ENCODE measurements at places on chromosomes 7 and 10.

DNA sequence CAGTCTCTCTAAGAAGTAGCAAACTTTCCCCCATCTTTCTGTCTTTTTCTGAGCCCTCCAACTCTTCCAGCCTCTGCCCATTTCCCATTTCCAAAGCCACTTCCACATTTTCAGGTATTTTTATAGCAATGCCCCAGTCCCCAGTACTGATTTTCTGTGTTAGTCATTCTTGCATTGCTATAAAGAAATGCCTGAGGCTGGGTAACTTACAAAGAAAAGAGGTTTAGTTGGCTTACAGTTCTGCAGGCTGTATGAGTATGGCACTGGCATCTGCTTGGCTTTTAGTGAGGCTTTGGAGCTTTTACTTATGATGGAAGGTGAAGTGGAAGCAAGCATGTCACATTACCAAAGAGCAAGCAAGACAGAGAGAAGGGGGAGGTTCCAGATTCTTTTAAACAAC, 17.2 kb downstream of the PLCE1 start:
- no peak for DNase-seq

GRCh38 chr7:22561321-22561811, 61.4 kb upstream of the STEAP1B start:
- peak; percentile 44 for DNase-seq

DNA sequence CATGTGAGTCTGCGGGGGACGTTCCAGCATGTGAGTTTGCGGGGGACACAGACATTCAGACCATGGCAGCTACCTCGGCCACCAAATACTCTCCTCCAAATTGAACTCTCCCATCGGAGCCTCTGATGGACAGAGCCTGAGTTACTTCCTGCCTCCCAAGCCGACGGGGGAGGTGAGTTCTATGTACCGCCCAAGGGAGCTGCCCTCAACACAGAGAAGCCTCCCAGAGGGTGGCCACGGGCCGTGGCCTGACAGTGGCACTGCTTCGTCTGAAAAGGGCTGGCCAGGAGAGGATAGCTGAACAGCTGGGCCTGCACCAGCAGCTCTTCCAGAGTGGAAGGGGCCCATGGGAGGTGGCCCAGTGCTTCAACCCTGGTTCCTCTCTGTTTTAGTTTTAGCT, 274.5 kb upstream of the PPP2R2D start:
- DNase-seq, result no peak

DNA sequence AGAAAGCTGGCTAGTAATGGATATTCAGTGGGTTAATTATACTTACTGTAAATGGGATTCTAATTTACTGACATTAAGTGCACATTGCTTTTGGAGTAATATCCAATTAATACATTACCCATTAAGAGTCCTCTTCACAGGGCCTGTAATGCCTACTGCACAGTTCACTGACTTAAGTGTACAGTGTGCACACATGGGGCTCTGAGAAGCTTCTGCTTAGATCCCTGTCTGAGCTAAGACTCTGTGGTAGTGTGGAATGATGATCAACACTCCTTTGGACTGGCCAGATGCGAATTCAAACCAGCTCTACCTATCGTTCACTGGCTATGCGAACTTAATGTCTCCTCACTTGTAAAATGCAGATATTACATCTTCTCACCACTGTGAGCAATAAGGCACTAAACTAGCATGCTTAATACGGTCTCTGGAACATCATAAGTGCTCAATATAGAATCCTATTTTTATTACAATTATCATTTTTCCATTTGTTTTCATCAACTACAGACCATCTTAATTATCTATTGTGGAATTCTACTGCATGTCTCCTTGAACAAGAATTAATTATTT, 53.8 kb upstream of the SEC61G start:
- DNase-seq, result no peak

GRCh38 chr10:33674491-33674890, 340.0 kb upstream of the NRP1 start:
- no peak for DNase-seq

DNA sequence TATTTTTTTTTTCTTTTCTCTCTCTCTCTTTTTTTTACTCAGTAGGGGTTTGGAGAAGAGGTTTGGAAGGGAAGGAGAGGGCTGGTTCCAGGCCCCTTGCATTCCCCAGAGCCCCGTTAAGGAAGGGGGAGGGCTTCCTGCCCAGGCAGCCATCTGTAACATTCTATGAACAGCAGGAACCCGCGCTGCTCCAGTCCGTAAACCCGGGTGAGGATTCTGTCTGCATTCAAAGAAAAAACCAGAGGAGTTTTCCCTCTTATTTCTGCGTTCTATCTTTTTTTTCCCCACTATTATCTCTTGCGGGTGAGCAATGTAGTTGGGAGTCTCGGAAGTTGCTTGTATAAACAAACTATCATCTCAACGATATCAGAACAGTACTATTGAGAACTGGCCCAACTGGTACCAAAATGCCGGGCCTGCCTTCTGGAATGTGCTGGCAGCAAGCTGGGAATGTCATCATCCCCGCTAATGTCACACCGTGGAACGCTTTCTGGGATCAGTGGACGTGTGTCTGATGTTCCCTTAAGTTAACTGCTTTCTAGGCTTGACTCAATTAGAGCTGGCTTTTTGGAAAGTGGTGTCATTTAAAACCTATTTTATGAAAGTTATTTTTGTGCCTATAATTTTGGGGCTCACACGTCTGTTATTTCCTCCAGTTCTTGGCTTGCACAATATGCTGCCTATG, 153.1 kb upstream of the MEOX2 start:
- DNase-seq, result peak; percentile 26

DNA sequence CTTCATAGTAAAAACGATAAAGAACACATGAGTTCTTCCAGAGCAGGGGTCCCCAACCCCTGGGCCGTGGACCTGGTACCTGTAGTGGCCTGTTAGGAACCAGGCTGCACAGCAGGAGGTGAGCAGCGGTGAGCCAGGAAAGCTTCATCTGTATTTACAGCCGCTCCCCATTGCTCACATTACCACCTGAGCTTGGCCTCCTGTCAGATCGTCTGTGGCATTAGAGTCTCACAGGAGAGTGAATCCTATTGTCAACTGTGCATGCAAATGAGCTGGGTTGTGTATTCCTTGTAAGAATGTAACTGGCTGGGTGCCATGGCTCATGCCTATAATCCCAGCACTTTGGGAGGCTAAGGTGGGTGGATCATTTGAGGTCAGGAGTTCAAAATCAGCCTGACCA, 229.5 kb downstream of the CNTNAP2 start:
- no peak for DNase-seq

DNA sequence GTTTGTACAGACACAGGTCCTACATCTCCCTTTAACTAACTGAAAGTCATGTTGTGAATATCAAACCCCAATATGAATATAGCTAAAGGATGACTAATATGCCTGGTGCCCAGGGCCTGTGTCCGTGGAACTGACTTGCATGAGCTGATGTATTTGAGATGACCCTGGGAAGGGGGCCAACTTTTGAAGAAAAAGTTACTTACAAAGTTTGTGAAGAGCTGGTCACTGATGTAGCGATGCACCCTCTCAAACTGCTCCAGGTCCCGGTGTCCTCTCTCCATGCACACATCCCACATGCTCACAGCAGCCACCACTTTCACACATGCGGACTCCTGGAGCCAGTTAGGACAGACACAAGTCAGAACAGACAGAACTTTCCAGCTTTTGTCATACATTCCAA, 106.2 kb downstream of the ABCC2 start:
- DNase-seq, result no peak

- no peak for DNase-seq
Measured at GRCh38 chr7:40015790-40016296, 65.8 kb downstream of the CDK13 start.

DNA sequence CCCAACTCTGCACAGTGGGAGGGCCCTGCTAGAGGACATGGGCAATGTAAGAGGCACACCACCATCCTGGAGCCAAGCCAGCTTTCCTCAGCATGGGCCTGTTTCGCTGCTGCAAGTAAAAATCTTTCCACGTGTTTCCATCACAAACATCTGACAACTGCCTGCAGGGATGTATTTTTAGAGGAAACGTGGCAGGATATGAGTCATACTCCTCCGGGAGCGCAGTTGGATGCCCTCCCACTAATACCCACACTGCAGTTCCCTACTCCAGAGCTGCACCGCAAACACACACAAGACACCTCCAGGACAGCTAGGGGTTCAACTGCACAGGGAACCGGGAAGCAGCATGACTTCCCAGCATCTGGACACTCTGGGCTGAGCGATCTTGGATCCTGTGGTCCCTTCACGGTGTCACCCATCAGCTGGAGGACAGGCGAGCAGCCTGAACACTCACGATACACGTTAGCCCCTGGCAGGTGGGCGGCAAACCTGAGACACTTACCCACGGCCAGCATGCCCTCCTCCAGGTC, 26.1 kb downstream of the PLAC9 start:
- DNase-seq, result no peak

DNA sequence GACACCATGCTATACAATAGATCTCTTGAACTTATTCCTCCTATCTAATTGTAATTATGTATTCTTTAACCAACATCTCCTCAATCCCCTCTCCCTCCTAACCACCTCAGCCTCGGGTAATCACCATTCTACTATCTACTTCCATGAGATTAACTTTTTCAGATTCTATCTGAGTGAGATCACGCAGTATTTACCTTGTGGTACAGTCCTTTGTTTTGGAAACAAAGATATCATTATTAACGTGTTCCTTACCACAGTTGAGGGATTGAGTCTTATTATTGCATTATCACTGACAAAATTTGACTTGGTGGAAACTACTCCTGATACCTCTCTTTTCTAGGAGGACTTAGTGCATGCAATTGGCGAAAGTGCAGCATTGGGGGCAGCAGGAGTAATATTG, 26.0 kb upstream of the HYAL4 start:
- DNase-seq, result no peak

DNA sequence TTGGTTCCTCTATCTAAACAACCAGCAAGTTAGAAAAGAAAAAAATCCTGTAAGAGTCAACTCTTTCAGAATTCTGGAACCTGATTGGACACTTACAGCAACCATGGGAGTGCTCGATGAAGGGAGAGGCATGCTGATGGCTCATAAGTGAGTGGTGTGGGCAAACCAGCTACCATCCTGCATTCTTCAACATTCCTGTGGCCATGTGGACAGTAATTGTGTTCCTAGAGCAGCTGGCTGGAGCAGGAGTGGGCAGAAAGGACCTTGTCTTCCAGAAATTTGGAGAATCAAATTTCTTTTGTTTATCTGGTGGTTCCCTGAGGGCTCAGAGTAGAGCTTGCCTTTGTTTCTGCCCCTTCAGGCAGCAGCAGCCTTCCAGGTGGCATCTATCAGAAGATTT, 22.5 kb upstream of the MYL7 start:
- DNase-seq, result no peak

DNA sequence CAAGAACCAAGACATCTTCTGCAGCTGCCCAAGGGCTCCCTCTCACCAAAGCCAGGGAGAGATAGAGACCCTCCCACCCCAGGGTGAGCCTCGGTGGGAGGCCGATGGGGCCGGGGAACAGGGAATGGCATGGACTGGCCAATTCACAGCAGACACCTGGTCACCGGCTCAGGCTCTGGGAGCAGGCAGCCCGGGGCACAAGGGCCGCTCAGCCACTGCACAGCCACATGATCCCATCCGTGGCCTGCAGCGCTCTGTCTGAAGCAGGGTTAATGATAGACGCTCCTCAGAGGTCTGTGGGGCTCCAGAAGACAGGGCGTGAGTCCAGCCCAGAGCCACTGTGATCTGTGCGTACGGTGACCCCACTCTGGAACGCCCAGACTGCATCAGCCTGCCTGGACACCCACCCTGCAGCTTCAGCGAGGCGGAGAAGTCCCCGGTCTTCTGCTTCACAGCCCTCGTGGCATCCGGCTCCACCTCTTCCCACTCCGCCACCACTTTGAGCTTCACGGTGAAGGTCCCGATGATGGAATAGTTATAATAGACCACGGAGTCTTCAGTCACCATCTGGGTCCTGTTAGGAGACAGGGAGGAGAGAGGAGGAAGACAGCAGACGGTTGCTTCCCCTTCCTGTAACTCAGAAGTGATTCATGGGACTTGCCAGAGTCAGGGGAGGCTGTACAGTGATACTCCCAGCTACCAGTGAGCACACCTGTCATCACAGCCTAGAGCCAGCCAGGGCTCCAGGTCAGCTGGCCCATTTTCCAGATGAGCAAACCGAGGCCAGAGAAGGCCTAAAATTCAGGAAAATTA, 14.0 kb downstream of the TMEM130 start:
- DNase-seq, result no peak

GRCh38 chr7:144513334-144513733, 109.8 kb upstream of the NOBOX start:
- DNase-seq, result peak; percentile 42

DNA sequence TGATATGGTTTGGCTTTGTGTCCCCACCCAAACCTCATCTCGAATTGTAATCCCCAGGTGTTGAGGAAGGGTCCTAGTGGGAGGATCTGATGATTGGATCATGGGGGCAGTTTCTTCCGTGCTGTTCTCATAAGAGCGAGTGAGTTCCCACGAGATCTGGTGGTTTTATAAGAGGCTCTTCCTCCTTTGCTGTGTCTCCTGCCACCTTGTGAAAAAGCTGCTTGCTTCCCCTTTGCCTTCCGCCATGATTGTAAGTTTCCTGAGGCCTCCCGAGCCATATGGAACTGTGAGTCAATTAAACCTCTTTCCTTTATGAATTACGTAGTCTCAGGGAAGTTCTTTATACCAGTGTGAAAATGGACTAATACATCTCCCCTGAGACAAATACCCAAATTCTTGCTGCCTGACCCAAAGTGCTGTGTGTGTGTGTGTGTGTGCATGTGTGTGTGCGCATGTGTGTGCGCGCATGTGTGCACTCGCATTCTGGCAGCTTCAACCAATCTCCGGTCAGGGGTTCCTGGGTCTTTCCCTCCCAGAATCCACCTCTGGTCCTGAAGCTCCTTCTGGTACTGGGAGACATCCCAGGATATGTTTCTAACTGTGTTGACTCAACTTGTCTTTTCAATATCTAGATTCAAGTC, 98.1 kb upstream of the LRRC4 start:
- no peak for DNase-seq

GRCh38 chr10:16529853-16530252, 8.2 kb upstream of the C1QL3 start:
- no peak for DNase-seq

DNA sequence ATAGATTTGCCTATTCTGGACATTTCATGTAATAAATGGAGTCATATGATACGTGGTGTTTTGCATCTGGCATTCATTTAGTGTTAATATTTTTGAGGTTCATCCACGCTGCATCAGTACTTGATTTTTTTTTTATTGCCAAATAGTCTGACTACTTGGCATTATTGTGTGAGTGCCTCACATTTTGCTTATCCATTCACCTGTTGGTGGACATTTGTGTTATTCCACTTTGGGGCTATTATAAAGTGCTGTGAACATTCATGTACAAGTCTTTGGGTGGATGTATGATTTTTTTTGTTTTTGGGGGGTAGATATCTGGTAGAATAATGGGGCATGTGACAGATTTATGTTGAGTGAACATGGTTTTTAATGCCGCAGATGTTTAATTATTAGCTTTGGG, 19.7 kb downstream of the CUL1 start:
- DNase-seq, result no peak

GRCh38 chr7:38127216-38128207, 50.5 kb upstream of the STARD3NL start:
- no peak for DNase-seq
